ENCODE measurements at places on chromosomes 2 and 18.

DNA sequence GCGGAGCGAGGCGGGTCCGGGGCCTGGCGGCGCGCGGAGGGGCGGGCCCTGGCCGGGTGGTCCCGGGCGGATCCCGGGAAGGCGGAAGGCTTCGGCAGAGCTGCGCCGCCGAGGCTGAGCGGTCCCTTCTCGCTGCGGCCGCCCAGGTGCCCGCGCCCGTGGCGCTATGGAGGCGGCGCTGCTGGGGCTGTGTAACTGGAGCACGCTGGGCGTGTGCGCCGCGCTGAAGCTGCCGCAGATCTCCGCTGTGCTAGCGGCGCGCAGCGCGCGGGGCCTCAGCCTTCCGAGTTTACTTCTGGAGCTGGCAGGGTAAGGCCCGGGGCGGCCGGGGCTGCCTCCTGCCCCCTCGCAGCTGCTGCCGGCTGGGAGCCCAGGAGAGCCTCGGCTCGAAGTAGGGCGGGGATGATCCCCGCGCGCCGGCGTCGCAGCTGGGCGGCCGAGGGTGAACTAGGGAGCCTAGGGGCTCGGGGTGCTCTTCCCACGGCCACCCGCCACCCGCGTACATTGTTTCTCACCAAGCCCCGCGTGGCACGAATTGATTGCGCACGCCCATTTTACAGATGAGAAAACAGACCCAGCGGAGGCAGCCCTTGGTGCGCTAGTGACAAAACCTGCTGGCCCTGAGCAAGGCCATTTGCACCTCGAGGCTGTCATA lies at the start of gene SLC66A3:
SLC66A3 (plus strand) TSS at position 87 of the 655 bp plus-strand sequence; CDS start at position 167, 80 bp downstream.
- DNase-seq = no peak

DNA sequence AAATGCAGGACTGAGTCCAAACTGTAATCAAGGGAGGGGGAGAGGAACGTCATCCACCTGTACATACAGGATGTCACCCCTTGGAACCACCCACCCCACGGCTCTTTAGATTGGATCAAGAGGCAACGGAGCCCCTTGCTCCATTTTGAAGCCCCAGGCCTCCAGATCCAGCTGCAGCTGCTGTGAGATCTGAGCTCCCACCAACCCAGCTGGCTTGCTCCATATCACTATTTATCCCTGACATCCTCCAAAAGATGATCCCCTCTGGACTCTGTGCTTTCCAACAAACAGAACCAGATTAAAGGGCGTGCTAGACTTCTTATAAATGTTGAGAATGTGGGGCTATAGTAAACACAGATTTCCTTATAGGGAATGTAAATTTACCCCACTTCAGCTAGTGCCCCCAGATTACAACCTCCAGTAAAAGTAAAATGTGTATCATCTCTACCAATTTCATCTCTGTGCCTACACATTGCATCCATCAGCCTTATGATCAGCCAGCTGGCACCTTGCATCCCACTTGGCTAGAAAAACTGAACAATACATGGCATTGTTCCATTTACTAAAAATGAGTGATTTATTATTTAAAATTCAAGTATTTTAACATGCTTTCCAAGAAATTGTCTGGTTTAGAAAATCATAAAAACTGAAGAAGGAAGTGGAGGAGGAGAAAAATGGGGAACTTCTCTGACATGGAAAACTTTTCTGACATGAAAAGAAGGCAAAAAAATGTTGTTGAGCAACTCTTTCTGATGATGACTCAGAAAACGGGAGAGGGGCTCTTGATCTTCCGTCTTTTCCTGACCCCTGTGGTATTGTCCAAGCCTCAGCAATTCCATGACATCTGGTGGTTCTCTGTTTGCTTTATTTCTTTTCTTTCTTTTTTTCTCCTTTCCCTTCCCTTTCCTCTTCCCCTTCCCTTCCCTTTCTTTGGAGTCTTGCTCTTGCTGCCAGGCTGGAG lies 262.6 kb upstream of the THUMPD2 start:
- peak; percentile 49 for DNase-seq

- no peak for DNase-seq
These were observed 423.7 kb upstream of the ACVR2A start for GRCh38 chr2:147420947-147421675.

- DNase-seq = no peak
These were observed 162.4 kb downstream of the ZNF521 start for GRCh38 chr18:25189391-25190185.

- peak; percentile 73 for DNase-seq
These were observed 72.9 kb downstream of the EN1 start for GRCh38 chr2:118774458-118775133.

GRCh38 chr2:74304332-74305148 lies 38.7 kb downstream of the SLC4A5 start:
- DNase-seq = no peak

- peak; percentile 44 for DNase-seq
These were observed 257.9 kb downstream of the NDUFA10 start for GRCh38 chr2:239767021-239767905.

DNA sequence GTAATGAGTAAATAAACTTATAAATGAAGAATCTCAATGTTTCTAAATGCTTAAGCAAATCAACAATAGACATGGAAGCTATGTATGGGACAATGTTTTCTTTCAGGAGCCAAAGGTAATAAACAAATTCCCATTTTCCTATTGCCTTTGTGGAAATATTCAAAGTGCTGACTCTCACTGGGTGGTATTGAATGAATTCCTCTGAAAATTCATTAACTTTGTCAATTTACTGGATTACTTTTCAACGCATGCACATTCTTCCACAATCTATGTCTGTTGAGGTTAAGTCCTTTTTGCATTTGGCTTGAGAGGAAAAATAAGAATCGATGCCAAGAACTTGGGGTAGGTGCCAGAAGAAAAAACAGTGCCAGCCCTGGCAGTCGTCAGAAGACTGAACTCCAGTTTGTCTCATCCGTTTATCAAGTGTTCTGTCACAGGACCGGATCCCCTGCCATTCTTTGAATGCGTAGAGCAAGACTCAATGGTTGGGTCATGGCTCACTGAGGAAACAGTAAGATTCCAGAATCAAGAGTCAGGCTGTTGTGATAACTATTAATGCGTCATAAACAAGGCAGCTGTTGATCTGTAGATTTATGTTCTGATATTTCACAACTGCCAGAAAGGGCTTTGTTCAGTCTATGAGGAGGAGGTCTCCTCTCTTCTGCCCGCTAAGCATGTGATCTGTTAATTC lies 133.3 kb downstream of the GFPT1 start:
- DNase-seq = peak; percentile 69

DNA sequence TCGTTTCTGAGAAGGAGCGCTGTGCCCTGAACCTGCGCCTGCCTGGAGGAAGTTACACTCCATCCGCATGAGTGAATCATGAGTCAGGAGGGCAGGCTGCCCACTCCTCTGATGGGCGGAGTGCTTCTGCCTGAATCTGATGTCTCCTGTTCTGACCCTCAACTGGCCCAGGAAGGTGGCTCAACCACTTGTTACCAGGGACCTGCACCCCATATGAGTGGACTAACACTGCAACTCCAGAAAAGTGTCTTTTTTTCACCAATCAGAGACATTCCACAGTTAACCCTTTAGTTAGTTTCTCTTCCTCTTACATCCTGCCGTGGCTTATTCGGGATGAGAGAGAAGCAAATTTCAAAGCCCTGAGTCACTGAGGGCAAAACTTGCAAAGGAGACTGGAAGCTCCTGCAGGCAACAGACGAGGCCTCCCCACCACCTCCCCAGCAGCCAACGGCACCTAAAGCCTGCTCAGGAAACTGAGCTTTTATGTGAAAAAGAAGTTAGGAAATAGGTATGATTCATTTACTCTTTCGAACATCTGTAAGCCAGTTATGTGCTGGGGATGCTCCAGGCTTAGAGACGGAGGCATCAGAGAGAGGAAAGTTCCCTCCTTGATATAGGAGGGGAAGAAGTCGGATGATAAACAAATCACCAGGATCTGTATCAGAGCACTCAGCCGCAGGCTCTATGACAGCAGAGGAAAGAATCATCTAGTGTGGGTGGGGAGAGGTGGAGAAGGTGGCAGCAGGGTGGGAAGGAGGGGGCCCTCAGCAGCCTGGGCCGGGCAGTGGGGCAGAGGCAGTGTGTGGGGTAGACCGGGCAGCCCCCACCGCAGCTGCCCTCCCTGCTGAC lies 30.9 kb downstream of the MBP start:
- peak; percentile 68 for DNase-seq

DNA sequence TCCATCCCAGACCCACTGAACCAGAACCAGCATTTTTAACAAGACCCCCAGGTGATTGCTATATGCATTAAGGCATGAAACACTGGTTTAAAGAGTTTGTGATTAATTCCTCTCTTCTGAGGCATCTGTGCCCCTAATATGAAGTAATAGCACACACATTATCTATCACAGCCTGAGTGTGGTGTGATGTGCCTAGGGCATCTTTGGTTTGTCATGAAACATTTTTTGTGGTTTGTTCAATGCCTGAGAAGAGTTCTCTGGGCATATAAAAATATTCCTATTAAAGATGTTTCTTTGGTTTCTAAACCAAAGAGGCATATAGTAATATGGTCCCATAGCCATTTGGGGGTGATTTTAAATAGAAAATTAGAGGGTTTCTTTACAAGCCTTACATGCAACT lies 221.7 kb upstream of the SPOPL start:
- no peak for DNase-seq

DNA sequence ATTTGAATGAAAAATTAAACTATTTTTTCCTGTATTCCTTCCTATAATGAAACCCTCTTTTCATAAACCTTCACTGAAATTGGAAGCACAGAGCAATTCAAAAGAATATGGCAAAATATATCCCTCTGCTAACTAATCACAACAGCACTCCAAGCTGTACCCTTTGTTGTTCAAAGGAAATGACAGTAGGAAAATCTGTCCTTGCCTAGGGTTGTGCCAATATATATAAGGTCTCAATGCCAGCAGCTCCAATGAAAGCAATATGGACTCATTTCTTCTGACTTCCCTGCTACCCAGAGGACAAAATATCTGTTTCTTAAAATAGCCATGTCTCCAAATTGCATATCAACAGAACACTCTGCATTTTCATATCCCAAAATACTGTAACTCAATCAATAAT lies 373.9 kb upstream of the MC4R start:
- DNase-seq = no peak

GRCh38 chr2:84821806-84822205 lies 59.1 kb downstream of the TRABD2A start:
- DNase-seq = no peak

DNA sequence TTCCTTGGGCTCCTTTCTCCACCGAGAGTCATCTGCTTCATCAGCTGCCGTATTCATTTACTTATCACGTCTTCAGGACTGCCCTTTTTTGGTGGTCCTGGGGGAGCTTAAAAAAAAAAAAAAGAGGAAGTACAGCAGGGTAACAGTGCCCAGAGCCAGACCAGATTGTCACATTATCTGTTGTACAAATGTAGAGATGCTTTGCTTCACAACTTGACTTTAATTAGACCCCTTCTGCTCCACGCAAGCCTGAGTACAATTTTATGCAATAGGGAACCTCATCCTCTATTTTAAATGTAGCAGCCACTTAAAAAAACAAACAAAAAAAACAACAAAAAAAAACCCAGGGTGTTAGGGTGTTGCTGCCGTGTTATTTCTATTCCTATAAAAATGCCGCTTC lies 128.3 kb downstream of the PRPF40A start:
- DNase-seq = no peak

- DNase-seq = no peak
These were observed 31.0 kb downstream of the TCF7L1 start for GRCh38 chr2:85164145-85164569.

GRCh38 chr2:47896450-47896968 lies 9.8 kb downstream of the FBXO11 start:
- no peak for DNase-seq

DNA sequence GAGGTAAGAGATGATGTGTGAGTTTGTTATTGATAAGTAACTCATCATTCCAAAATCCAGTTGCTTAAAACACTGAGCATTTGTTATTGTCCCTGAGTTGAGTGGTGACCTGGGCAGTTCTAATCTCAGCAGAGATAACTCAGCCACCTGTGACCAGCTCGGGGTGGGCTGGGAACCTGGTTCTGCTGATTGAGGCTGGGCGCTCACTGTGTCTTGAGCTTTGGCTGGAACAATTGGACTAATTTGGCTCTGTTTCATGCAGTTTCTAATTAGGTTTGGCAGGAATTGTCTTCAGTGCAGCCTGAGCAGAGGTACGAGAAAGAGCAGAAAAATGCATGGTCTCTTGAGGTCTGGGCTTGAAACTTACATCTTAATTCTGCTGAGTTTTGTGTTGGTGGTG lies 144.7 kb downstream of the RNF144A start:
- DNase-seq = no peak

DNA sequence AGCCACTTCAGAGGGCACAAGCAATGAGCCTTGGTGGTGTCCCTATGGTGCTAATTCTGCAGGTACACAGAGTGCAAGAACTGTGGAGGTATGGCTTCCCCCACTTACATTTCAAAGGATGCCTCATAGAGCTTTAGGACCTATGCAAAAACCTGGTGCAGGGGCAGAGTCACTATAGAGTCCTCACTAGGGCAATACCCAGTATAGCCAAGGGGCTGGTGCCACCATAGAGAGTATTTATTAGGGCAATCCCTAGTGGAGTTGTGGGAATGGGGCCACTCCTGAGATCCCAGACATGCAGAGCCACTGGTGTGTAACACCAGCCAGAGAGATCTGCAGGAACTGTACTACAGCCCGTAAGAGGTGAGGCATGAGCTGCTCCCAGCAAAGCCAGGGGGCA lies 312.2 kb downstream of the SLC4A3 start:
- DNase-seq = no peak

DNA sequence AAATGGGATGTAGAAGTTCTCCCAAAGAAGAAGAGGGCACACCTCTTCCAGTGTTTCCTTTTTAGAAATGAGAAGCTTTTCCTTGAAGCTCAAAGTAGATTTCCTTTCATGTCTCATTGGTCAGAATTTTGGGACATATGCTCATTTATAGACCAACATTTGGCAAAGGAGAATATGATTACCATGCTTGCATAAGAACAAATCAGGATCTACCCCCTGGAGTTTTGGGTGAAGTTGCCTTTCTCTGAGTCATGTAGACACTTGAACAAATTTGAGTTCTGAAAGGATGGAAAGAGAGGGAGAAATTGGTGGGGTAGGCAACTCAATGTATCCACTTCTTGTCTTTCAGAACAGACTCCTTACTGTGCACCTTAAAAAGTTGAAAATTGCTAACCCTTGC lies 409.0 kb downstream of the SLC4A3 start:
- no peak for DNase-seq

GRCh38 chr2:63842149-63843061 lies 709 bp downstream of the UGP2 start:
- DNase-seq = peak; percentile 46

- no peak for DNase-seq
These were observed 11.1 kb downstream of the CAVIN2 start for GRCh38 chr2:191835539-191836350.
